Activated CD4-positive, alpha-beta T cell treated with anti-CD3 and anti-CD28 coated beads, Interleukin-2, amount 50 U/mL, for 48 hours (primary cell): ENCODE measurements at places on chromosomes 6 and 20.
A peak's percentile ranks its signal among the peaks of the same experiment; 100 is the strongest.

DNA sequence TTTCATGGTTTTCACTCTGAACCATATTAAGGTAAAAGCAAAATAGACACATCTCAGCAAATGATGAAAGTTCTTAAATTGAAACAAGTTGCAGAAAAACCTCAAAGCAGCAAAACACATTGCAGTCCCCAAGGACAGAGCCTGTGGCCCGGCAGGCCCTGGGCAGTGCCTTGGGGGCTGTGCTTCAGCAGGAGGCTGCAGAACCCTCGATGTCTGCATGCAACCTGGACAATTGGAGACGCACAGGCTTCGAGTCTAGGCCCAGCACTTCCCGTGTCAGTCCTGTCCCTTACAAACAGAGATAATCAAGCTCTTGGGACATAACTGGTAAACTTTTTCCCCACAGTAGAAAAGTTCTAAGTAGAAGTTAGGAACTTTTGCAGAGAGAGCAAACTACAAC is 9.2 kb downstream of the PYGB start:
- no peak for DNase-seq

DNA sequence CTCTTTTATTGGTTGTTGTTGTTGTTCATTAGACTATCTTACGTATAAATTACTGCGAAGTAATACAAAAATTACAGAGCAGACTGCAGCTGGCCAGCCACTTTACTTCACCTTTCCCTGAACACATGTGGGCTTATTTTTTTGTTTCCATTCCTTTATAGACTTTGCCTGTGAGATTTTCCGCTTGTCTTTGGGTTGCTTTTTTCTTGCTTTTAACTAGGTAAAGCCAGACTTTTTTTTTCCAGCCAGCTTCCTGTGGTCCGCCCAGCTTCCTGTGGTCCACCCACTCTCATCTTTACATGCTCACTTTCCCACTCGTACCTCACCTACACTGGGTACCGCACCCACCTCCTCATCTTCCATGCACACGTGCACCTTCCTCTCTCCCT is 79.0 kb downstream of the IPCEF1 start:
- peak; percentile 23 for DNase-seq

DNA sequence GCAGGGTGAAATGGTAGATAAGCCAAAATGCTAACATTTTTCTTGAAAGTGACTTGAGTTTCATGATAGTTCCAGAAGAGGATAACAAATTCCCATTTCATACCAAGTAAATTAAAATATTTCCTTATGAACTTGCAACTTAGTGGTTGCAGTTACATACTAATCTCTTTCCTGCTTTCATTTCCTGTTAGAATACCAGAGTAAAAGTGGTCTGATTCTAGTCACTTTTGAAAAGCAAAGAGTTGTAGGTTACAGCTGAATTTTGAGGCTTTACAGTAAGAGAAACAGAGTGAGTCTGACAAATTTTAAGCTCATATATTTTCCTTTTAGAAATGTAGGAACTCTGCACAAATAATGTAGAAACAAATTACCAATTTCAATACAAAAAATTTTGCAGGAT is 117.4 kb downstream of the ZFAND3 start:
- no peak for DNase-seq

GRCh38 chr6:166676270-166676860 is 49.3 kb upstream of the RPS6KA2 start:
- DNase-seq: no peak

GRCh38 chr6:150586850-150587359 is 12.8 kb upstream of the PLEKHG1 start:
- DNase-seq: no peak

DNA sequence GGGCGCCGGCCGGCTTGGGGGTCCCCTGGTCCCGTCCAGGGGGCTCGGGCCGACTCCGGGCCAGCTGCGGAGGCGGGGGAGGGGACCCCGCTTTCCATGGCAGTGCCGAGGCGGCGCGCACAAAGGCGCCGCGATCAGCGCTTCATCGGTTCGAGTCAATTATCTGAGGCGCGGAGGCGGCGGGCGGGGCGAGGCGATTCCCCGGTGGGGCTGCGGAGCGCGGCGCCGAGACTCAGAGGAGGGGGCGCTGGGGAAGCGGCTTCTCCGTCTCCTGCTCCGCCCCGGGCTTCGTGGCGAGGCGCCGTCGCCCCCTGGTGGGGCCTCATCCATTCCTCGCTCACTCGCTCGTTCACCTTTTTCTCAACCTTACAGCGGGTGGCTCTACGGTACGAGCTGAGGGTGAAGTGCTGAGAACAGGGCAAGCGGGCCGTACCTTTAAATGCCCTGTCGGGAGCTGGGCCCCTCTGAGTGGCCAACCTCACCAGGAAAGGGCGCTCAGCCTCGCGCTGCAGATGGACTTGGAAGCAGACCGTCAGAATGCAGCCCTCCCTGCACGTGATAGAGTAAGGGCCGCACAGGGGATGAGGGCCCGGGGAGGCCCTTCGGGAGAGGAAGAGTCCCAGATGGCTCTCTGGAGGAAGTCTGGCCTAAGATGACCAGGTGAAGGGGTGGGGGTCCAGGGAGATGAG is 39.9 kb downstream of the SLC52A3 start:
- peak; percentile 64 for DNase-seq

- no peak for DNase-seq
Observed at GRCh38 chr6:89385156-89385667, 26.9 kb downstream of the RRAGD start.

DNA sequence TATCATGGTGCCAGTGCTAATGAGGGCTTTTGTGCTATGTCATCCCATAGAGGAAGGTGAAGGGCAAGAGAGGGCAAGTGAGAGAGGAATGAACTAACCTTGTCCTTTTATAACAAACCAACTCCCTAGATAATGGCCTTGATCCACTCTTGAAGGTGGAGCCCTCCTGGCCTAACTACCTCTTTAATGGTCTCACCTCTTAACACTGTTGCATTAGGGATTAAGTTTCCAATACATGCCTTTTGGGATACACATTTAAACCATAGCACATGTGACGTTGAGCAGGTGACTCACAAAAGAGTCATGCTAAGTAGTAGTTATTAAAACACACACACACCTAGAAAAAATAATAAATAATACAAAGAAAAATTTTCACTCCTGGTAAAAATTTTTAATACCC is 36.9 kb downstream of the CCN2 start:
- no peak for DNase-seq

DNA sequence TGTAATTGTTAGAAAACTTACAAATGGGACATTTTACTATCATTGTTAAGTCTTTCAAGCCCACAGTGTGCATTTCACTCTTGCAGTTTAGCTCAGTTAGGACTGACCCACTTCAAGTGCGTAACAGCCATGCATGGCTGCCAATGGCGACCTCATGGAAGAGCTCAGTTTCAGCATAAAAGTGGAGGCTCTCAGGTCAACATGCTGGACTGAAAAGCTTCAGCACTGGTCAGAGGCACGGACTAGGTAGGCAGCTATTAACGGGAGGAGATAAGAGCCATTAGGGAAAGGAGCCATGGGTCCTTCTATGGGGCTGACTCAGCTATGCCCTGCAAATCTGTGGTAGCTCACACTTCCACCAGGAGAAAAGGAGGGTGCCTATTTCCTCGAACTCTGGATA is 101.8 kb downstream of the TTLL2 start:
- DNase-seq: no peak

- no peak for DNase-seq
Observed at GRCh38 chr6:14147891-14148290, 30.3 kb downstream of the CD83 start.

GRCh38 chr20:48906221-48906877 is 15.2 kb upstream of the ARFGEF2 start:
- no peak for DNase-seq

DNA sequence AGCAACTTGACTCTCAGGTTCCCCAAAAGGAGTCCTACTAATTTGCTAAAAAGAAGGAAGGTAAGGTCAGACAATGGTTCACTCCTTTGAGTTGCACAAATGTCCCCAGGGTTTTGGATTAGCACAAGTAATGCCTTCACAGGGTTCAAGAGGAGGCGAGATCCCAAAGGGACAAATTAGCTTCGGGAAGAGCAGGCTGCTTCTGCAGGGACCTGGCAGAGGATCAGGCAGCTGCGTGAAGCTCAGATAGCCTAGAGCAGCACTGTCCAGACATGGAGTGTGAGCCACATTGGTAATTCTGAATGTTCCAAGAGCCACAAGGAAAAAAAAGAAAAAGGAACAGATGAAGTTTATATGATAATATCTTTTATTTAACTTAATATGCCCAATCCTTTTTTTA is 115.4 kb downstream of the CFAP61 start:
- no peak for DNase-seq

DNA sequence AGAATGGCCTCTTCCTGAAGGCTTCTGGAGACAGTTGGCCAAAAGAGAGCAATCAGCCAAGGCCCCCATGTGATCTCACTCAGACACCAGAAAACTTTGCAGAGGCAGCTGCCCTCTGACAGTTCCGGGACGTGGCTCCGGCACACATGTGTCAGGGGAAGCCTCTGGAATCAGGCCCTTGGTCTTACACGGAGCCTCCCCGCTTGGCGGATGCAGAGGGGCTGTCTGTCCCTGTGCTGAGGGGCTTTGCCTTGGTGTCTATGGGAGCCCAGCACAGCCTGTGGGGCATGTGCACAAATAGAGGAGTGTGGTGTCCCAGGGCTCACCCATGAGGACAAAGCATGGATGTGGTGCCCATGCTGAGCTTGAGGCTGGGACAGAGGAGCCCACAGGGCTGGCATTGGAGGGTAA is 13.8 kb downstream of the SIGLEC1 start:
- DNase-seq: no peak

GRCh38 chr6:138948004-138948403 is 40.0 kb downstream of the REPS1 start:
- no peak for DNase-seq

- DNase-seq: no peak
Observed at GRCh38 chr6:136795386-136795785, 3.1 kb upstream of the MAP3K5 start.

- no peak for DNase-seq
Observed at GRCh38 chr6:39294133-39294532, 20.1 kb downstream of the KCNK17 start.

DNA sequence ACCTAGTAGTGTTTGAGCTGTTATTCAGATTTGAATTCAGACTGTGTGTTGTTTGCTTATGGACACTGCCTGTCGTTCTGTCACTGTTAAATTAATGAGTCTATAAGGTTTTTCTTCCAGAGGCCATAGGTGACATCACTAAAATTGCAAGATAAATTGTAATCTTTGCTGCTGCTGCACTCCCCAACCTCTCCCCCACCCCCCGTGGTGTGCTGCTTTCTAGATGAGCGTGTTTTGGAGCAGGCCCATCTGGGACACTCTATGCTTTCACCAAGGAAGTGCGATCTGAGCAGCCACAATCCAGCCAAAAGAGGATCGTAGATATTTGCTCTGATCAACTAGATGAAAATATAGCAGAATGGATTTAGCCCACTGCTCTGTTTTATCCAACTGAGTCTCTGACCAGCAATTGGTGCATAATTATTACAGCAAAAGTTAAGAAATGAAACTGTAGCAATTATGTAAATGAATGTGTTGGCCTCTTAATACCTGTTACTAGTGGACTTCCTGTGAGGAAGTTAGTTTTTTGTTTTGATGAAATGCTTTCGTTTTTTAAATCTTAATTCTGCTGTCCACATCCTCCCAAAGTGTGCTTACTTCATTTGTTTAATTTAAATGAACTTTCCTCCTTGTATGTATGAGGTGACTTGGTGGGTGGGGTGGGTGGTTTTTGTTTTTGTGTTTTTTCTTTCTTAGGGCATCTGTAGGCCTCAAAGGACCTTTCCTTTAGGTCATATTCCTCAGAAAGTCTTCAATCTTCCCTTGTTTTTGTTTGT is 58.1 kb downstream of the RPRD1B start:
- no peak for DNase-seq

DNA sequence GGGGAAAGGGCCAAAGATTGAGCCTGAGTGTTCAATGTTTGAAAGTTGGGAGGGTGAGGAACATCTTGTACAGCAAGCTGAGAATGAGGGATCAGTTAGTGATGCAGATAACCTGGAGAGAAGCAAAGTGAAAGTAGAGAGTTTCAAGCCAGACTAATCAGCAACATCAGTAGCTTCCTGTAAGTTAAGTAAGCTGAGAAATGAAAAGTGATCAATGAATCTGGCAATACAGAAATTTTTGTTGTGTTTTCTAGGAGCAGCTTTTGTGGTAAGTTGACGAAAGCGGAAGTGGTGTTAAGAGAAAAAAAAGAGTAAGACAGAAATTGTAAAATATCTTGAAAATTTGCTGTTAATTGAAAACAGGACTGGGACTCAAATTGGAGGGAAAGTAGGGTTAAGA is 855.5 kb upstream of the MAP3K7 start:
- no peak for DNase-seq

DNA sequence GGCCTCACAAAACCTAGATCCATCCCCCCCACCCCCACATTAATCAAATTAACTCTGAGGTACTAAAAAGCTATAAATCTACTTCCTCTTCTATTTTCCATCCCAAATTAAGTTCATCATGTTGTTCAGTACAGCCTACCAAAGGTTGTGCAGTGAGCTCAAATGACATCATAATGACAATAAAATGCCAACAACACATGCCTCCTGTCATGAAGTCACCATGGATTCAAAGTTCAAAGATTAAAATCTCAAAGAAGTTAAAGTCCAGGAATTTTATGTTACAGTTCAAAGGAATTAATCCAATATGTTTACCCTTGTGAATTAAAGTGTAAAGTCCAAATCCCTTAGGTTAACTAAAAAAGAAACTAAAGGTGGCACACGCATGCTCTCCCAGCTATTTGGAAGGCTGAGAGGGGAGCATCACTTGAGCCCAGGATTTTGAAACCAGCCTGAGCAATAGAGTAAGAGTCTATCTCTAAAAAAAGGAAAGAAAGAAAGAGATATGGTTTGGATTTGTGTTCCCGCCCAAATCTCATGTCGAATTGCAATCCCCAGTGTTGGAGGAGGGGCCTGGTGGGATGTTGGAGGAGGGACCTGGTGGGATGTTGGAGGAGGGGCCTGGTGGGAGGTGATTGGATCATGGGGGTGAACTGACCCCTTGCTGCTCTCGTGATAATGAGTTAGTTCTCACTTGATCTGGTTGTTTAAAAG is 25.7 kb upstream of the SIRT5 start:
- DNase-seq: no peak

- DNase-seq: no peak
Observed at GRCh38 chr20:37911838-37912281, 8.9 kb downstream of the VSTM2L start.

DNA sequence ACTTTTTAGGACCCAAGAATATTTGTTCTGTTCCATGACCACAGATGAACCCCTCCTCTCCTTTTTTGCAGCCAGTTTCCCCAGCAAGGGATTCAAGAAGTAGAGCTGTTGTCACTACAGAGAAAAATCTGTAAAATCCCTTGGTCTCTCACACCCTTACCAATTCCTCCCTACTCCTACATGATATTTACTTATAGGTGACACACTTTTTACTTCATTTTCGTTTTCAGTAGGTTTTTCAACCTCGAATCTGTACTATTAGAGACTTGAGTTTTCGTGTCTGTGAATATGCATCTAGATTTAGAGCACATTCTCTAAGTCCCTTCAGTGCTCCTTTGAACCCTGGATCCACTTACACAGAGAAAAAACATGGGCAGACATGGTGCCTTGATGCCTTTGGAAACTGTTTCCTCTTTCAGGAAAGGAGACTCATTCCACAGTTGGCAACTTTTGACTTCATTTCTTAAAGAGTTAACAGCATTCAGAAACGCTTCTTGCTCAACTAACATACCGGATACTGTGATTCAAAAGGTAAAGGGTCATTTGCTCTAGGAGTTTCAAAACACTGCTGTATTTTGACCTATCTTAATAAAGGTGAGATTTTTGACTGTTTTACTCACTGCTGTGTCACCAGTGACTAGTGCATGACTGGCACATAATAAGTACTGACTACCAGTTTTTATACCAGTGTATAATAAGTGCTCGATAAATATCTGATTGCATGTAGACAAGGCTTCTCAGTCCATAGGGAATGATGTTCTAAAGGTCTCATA is 50.6 kb downstream of the LAMA4 start:
- no peak for DNase-seq

- peak; percentile 67 for DNase-seq
Observed at GRCh38 chr6:27684264-27685211, 211.6 kb upstream of the ZNF184 start.
